ENCODE measurements at places on chromosomes 4 and X. TPM values are rescaled to one million over a fixed set of nuclear protein-coding genes. Genes with fewer than 3 reads are reported as not detected.

Gene ANXA10
- not detected for total RNA-seq

Gene MAML3
- 0.73 TPM for total RNA-seq

Gene TRPC5OS
- total RNA-seq, result not detected

Gene ADGRA3
- 5.1 TPM for total RNA-seq

Gene VSIG1
- 3.0 TPM for total RNA-seq

Gene ERVMER34-1
- total RNA-seq, result not detected
